ENCODE measurements at places on chromosomes 5 and 9.

- DNase-seq: no peak
Observed at GRCh38 chr5:160685695-160686094, 166.3 kb downstream of the ATP10B start.

- peak; percentile 36 for DNase-seq
Observed at GRCh38 chr5:131198625-131199024, 27.9 kb downstream of the LYRM7 start.

DNA sequence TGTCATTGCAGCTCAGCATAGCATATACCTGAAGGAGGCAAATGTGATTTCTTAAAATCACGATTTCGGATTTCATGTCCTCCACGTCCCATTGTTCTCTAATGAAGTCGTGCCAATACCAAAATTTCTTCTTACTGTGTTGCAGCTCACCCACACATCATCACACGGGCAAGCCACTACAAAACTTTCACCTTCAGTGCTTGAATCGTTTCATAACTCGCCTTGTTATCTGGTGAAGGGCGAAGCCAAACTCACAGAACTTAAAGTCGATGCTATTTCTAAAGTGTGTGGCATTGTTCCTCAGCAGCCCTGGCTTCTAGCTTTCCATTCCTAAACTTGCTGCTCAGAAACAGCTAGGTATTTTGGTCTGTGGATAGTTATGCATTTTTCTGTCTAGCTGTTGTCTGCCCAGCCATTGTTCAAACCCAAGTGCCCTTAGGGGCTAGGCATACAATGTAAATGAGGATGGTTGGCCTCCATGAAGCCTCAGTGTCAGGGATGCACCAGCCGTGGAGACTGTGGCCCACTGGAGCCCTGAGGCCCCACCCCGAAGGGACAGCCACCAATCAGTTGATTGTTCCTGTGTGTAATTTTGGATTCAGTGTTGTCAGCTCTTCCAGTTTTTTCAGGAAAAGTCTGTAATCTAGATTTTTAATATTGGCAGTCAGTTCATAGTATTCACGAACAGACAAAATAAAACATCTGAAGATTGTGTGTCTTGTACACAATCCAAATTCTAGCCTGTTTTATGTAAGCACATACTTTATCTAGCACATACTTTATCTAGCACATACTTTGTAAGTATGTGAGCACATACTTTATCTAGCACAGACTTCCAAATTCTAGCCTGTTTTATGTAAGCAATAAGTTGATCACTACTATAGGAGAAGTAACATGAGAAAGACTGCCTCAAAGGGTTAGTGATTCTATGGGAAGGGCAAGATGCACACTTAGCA, 112.8 kb downstream of the DAPK1 start:
- DNase-seq: no peak

DNA sequence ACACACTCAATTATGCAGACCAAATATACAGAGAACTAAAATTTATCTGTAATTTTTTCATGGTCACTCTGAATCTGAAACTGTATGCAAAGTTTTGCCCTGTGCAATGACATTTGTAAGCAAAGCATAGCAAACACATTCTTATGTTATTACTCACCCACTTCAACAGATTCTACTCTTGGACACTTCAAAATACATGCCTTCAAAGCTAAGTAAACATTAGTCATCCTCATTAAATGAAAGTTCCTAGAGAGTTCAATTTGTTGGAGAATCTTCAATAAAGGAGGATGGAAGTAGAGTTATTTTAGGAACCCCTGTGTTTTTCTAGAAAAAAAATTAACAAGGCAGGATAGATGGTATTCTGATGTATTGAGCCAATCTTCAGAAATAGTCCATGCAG, 639.7 kb upstream of the C9orf72 start:
- peak; percentile 86 for DNase-seq

DNA sequence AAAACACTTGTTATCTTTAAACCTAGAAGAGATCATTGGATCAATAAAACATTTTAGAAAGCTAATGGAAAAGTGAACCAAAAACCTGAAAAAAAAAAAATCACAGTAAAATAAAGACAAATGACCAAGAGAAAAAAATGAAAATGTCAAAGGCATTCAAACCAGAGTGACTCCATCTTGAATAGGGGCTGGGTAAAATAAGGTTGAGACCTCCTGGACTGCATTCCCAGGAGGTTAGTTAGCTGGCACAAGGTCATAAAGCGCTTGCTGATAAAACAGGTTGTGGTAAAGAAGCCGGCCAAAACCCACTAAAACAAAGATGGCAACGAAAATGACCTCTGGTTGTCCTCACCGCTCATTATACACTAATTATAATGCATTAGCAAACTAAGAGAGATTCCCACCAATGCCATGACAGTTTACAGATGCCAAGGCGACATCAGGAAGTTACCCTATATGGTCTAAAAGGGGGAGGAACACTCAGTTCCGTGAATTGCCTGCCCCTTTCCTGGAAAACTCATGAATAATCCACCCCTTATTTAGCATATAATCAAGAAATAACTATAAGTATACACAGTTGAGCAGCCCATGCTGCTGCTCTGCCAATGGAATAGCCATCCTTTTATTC, 116.7 kb upstream of the NEK6 start:
- no peak for DNase-seq

GRCh38 chr9:72154468-72155285, 5.4 kb downstream of the GDA start:
- no peak for DNase-seq

DNA sequence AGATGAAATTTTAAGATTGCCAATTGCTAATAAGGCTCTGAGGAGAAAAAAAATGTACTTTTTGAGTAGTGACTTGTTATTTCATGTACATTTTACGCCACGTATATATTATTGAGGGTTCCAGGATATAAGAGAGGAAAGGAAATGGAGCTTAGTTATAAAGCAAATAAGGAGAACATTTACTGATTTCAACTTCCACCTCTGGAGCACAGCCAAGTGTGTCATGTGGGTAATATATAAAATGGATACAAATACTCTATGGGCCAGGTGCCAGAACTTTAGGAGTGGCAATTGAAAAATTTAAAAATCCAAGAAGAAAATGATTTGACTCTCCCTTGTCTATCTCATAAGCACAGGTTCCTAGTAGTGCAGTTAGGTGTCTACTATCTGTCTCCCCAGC, 45.0 kb upstream of the VLDLR start:
- DNase-seq: no peak

DNA sequence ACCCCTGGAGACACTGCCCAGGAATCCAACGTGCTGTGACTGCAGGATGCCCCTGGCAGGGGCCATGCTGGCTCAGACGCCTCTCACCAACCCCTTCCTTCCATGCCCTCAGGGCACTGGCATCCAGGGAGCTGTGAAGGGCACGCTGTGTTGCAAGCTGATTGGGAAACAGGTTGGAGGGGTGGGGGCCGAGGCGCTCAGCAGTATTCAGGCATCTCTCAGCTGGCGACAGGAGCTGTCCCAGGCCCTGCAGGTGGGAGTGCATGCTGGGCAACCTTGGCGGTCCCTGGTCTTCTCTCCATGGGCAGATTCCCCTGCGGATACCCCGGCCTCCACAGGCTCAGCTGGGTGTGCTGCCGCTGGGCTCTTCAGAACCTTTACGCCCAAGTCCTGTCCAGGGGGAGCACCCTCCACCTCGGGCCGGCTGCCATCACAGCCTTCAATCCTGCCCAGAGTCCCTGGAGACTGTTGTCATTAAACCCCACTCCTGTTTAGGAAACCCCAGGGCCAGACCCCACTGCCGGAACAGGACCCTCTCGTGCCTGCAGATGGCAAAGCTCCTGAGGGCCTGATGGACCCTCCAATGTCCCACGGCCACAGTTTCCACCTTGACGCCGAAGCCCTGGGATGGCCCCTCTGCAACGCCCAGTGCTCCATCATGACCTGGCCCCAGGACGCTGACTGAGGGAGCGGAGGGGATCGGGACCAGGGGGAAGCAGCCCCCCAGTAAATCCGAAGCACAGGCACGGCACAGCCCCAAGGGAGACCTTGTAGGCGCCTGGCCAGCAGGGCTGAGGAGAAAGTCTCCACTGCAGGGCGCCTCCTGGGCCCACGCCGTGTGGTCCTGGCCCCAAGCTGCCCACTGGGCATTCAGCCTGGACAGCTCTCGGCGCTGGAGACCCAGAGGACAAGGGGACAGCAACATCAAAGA, 9.3 kb downstream of the TPPP start:
- DNase-seq: no peak

GRCh38 chr9:90801241-90801972, at the start of gene SYK:
Gene SYK, plus strand, starts transcription at chr9:90801819. Its CDS starts 42,080 bp downstream, at chr9:90843899.
- DNase-seq: no peak

- DNase-seq: peak; percentile 64
Observed at GRCh38 chr9:70222354-70222753, 36.4 kb upstream of the SMC5 start.

DNA sequence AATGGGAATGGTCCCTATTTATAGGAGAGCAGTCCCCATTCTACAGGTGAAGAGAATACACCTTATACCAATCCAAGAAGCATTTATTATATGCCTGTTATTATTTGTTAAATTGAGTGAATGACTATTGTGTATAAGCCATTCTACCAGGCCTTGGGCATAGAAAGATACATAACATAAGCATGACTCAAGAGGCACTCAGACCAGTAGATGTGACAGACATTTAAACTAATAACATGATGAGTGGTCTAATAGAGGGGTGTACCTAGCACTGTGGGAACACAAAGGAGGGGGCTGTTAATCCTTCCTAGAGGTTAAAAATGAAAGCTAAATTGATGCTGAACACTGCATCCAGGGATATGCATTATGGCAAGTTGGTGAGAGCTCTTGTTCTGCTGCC, 145.0 kb upstream of the TNC start:
- DNase-seq: no peak

GRCh38 chr5:110757118-110757729, 18.4 kb downstream of the SLC25A46 start:
- DNase-seq: peak; percentile 48

DNA sequence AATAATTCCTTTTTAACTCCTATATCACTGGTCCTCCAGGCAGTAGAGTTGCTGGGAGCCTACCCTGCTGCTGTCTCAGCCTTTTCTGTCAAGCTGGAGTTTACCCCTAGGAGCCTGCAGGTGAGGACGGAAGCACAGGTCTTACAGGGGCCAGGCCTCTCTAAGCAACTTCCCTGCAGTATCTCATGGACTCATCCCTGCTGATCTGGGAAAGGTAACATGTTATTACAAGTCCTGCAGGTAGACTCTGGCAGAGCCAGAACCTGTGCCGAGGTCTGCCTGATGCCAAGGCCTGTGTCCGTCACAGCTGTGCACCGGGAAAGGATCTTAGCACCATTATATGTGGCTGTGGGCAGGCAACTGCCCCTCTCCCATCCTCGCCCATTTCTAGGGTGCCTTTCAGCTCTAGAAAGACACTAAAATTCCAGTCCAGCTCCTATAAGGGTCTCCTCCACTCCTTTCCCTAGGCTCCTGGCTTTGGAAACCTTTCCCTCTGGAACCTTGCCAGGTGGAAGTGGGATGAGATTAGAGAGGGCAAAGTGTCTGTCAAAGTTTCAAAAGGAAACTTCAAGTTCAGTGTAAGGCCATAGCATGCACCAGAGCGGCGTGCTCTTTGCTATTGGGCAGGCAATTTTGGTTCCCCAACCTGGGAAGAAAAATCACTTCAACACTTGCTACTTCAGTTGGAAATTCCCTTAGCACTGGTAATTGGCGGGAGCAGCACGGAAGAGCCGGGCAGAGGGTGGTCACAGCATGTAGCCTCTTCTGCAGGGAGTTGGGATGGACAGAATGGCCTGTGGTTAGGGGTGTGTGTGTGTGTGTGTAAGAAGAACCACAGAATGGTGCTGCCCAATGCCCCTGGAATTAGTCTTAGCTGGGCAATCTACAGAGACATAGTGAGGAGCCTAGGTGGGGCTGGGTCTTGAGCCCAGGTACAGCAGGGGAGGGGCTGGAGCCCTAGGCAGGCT, 17.5 kb downstream of the TMEM171 start:
- no peak for DNase-seq

DNA sequence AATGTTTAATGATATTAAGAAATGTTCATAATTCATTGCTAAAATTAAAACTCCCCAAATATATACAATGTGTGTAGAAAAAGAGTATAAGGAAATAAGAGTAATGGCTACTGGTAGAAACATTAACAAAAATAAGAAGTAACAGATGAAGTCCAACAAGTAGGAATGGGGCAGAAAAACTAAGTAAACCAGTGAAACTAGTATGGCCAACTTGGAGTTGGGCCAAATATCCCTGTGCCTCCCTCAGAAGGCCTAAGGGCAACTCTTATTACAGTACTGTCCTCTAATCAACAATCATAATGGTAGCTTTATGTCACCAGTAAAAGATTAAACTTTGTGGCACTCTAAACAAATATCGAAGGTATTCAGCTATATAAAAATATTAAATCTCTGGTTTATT, 93.5 kb downstream of the SSBP2 start:
- no peak for DNase-seq

- DNase-seq: peak; percentile 19
Observed at GRCh38 chr9:76996700-76997099, 22.8 kb upstream of the FOXB2 start.

- peak; percentile 53 for DNase-seq
Observed at GRCh38 chr5:157335534-157336422, 69.9 kb downstream of the CYFIP2 start.

- peak; percentile 54 for DNase-seq
Observed at GRCh38 chr5:96483878-96484277, 50.8 kb upstream of the PCSK1 start.

GRCh38 chr5:33588654-33589372, 148.0 kb downstream of the TARS1 start:
- no peak for DNase-seq

- no peak for DNase-seq
Observed at GRCh38 chr9:25003686-25004085, 458.0 kb upstream of the IZUMO3 start.

GRCh38 chr9:131220485-131220884, 55.8 kb downstream of the FAM78A start:
- DNase-seq: no peak

DNA sequence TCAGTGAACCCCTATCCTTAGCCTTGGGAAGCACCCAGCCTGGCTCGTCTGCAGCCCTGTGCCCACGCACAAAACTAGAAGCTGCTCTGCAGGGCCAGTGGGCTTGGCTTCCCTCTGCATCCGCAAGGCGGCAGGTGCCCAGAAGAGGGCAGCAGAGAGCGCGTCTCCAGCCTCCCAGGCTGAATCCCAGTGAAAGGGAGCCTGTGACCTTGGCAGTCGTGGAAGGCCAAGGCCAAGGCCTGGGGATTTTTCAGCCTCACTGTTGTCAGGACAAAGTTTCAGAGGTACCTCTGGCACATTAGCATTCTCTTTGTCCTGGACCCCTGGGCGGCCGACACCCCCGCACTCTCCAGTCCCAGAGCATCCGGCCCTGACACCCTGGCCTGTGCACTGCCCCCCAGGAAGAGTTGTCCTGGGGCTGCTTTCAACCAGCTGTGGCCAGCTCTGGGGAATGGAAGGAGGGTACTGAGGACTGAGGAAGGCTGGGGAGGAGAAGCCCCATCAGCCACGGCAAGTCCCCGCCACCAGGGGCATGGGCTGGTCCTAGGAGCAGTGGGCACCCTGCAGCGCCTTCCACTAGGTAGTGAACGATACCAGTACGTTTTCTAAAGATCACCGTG, 63.6 kb upstream of the IL17B start:
- DNase-seq: peak; percentile 63

Measured in fibroblast of skin of right quadriceps (primary cell).